ENCODE measurements at places on chromosomes 11 and 22.

- DNase-seq = no peak
Observed at GRCh38 chr22:37440875-37441274, 13.6 kb upstream of the ELFN2 start.

DNA sequence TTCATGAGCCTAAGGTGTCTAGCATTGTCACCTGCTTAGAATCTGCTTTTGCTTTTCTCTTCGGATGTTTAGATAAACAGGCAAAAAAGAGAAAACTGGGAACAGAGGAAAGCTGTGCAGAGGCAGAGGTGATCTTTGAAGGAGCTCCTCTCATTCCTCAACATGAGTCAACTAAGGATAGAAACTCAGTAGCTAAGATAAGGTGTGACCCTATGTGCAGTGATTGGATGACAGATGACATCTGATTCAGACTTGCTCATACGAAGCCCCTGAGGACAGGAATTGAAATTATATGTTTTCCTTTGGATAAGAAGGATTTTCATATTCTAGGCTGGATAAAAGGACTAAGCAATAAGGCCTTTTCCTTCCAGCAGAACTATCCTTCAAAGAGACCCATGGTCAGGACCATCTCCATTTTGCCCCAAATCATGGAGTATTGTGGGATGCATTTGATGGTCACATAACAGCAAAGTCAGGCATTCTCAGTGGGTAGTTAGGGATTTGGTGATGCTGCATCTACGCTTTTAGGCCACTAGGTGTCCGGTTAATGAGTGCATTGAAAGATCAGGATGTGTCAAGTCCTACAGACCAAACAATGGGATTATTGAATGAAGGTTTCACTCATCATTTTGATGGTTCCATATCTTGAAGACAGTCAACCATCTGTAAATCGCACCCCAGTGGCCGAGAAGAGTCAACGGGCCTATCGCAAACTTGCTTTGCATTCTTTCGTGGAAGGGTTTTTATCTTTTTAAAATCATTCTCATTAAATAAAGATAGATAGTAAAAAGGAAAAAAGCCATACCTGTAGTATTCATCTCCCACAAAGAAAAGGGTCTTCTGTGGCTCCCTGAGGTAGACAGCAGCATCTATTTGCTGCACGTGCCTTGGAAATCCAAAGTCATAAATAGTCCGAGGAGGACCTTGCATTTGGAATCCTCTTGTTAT, 32.2 kb downstream of the MMP20 start:
- no peak for DNase-seq

DNA sequence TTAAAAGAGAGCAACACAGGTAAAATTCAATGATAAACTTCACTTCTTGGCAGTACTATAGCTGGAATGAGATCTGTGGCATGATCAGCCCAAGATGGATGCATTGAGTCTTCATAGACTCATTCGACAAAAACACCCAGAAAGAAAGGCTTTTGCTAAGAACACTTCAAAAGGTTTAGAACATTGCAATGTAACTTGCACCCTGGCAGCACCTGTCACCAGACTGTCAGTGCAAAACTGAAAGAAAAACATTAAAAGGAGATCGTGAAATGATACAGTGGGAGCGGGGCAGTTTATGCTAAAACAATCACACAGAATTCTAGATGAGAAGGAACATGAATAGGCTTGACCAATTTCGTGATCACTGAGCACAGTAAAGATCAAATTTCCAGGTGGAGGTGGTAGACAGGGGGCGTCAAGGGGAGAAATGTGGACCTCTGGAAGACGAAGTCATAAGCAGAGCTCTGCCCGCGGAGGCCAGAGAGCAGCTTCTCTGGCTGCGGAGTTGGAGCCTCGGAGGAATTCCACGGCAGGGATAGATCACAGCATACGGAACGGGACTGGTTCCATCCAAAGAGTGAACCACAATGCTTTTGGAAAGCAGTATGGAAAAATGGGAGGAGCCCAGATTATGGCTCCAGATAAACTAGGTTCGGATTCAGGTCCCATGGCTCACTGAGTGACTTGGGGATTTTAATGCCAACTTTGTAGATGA, 11.9 kb downstream of the VSIG10L2 start:
- no peak for DNase-seq

DNA sequence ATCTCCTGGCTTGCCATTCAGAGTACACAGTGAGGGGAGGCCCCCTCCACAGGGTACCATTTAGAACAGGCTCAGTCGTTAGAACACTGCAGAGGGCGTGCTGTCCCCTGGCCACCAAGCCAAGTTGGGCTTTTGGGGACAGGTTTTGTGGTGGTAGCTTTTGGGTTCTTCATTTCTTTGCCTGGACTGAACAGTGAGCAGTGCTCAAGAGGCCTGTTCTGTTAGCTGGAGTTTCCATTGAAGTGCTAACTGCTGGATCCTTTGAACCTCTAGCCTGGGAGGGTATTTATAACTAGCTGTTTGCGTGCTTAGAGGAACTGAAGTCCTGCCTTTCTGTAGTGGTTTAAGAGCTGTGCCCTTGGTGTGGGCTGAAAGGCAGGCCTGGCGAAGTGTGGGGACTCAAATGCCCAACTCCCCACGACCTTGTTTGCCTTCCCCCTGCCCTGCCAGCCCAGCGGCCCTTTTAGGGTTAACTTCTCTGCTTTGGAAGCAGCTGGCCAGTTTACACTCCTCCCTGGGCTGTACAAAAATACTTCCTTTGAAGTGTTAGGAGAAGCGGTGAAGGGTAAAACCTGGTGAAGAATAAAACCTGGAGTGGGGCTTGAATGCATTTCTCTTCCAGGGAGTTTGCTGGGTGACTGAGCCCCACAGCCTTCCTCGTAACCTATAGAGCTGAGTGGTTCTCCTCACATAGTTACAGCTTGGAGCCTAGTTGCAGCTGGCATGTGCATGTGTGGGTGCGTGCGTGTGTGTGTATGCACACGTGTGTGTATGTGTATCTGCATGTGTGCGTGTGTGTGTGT, 34.6 kb downstream of the ZNRF3 start:
- peak; percentile 49 for DNase-seq

GRCh38 chr11:58640386-58641023, 18.0 kb downstream of the CNTF start:
- no peak for DNase-seq

- DNase-seq = no peak
Observed at GRCh38 chr11:94025690-94026394, 4.7 kb downstream of the HEPHL1 start.

DNA sequence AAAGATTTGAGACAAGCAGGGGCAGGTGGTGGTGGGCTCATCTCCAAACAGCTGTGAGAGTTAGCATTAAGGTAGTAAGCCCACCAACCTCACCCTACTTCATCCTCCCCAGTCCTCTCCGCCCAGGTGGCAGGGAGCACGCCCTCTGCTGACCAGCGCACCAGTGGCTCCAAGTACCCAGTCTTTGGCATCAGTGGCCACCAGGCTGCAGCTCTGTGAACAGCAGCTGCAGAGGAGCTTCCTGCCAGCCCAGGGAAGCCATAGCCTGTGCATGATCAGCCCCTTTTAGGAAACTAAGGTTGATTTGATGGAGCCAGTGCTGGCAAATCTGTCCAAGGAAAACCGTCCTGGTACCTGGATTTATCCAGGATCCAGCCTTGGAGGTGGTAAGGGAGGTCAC, 21.7 kb downstream of the CAVIN3 start:
- peak; percentile 46 for DNase-seq

- no peak for DNase-seq
Observed at GRCh38 chr11:18050848-18051247, 4.8 kb upstream of the TPH1 start.

GRCh38 chr11:2302896-2303626, 1.2 kb downstream of the TSPAN32 start:
- no peak for DNase-seq

DNA sequence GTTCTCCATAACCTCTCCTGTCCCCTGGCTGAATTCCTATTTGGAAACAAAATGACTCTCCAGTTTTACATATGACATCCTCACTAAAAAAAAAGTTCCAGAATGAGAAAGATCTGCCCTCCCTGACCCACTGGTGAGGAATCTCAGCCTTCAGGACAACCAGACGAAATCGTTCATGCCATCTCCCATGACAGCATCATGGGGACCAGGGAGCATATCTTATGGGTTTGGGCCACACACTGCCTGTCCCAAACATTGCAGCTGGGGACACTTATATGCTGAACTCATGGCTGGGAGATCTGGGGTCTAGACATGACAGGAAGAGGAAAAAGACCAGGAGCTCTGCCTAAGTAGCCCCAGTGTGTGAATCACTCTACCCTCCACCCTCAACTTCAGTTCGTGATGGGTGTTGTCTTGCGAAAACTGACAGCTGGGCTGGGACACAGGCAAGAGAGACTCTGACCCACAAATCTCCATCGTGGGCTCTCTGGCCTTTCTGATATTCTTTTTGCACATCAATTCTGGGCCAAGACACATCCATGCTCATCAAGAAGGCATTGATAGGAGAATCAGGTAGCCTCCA, 102.0 kb downstream of the ZNF280B start:
- DNase-seq = no peak

- DNase-seq = no peak
Observed at GRCh38 chr11:95688501-95689222, 100.9 kb downstream of the FAM76B start.

DNA sequence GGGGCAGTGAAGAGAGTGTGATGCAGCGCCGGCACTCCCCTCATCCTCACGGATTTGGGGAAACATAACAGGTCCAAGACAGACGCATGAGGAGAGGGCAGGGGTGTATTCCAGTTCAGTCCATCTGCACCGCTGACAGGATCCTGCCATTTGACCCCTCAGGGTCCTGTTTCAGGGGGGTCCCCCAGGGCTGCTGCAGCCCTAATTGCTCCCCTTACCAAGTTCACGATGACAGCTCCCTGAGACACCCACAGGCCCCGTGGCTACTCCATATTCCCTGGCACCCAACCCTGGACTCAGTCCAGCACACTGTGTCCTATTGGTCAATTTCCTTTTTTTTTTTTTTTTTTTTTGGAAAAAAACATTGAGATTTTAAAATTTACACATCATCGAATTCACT, 41.5 kb downstream of the SHANK2 start:
- no peak for DNase-seq

DNA sequence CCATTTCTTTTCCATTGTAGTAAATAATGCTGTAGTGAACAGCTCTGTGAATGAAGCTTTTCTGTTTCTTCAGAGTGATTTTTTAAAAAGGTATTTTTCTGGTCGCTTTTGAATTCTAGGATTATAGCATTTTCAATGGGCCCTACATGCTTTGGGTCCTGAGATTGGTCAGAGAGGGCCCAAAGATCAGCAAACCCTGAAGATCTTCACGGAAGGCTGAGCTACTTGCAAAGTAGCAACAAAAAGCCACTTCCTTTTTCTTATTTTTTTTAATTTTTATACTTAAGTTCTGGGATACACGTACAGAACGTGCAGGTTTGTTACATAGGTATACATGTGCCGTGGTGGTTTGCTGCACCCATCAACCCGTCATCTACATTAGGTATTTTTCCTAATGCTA, 200.5 kb downstream of the FAT3 start:
- DNase-seq = no peak

DNA sequence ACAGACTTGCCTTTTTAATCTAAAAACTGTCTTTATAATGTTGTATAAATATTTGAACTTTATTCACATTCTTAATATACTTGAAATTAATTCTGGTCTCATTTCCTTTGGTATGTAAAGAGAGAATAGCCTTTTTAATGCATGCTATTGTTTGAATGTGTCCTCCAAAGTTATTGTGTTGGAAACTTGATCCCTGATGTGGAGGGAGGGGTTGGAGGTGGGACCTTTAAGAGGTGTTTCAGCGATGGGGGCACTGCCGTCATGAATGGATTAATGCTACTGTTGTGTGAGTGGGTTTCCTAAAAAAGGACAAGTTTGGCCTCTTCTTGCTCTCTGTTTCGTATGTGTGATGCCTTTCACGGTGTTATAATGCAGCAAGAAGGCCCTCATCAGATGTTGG, 131.7 kb downstream of the DDX10 start:
- no peak for DNase-seq

DNA sequence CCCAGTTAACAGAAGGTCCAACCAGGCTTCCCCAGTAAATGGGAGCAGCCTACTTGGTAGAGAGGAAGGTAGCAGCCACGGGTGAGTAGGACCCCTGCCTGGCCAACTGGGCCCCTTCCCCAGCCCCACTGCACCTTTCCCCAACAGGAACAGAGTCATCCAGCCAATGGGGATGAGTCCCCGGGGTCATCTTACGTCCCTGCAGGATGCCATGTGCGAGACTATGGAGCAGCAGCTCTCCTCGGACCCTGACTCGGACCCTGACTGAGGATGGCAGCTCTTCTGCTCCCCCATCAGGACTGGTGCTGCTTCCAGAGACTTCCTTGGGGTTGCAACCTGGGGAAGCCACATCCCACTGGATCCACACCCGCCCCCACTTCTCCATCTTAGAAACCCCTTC, 6.6 kb downstream of the RIC8A start:
- no peak for DNase-seq

- DNase-seq = no peak
Observed at GRCh38 chr22:45579306-45579705, 76.6 kb downstream of the FBLN1 start.

DNA sequence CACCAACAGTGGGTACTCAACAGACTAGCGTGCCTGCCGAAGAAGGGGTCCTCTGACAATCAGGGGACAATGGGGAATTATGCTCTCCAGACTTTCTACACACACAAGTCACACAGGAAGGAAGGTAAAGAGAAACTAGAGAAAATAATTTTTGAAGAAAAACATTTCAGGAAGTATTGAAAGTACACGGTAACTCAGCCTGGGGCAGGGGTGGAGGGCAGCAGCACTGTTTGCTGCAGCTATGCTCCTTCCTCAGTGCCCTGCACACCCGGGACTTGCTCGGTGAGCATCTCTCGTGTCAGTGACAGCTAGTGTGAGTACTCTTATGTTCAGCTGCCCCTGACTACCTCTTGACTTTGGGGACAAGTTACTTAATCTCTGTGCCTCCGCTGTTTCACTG, 18.0 kb upstream of the APOA1 start:
- no peak for DNase-seq

DNA sequence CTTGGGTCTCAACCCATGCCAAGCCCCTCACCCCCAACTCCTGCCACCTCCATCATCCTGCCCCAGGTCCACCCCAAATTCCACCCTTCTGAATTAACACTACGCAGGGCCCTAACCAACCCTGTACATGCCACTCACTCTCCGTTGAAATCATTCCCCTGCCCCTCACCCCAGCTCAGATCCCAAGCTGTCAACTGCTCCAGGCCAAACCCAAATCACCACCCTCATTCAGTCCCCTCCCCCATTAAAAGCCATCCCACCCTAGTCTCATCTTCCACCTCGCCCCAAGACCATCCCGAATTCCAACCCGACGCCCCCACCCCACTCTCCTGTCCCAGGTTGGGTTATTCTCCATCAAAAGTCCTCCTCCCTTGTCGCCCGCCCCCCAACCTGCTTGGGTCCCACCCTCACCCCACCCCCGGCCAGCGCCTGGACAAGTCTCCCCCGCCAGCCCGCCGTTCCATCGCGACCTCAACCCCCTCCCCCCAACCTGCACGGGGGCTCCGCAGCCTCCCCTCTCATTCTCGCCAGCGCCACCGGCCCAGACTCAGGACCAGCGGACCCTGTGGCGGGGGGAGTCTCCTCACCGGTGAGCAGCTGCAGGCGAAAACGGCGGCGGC, 466 bp downstream of the FAM168A start:
- DNase-seq = no peak

GRCh38 chr22:29788339-29789279, 21.4 kb downstream of the UQCR10 start:
- no peak for DNase-seq

DNA sequence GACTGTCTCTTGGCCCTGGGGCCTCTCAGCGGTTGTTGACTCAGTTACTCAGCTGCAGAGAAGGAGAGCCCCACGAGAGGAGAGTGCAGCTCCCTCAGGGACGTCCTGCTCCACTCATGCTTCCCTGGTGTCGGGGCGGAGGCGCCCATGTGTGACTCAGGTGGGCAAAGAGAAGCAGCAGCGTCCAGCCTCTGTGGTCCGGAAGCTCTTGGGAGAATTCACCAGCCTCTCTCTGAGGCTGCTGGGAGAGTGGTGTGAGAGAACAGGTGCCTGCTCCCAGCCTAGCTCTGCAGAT, 25.7 kb downstream of the GLB1L2 start:
- DNase-seq = no peak
